ENCODE measurements at places on chromosomes 1 and 21. TPM values are rescaled to one million over a fixed set of nuclear protein-coding genes. Genes with fewer than 3 reads are reported as not detected.

The TMPRSS15 gene
- not detected for total RNA-seq

- no peak for DNase-seq
- no peak overlapping the region for H3K27ac ChIP-seq
- peaks cover 20% of the 10 kb centered on the region for H3K36me3 ChIP-seq
- H3K27me3 ChIP-seq: no peaks in the 10 kb centered on the region
- no peak overlapping the region for H3K4me3 ChIP-seq
- H3K4me1 ChIP-seq: no peaks in the 10 kb centered on the region
These were observed 7.5 kb downstream of the MRAP start for GRCh38 chr21:32306021-32306780.

The IGSF3 gene
- total RNA-seq: 22.7 TPM

- no peaks in the 10 kb centered on the region for H3K27me3 ChIP-seq
- H3K27ac ChIP-seq: no peak overlapping the region
- no peak for DNase-seq
- no peak overlapping the region for H3K4me3 ChIP-seq
These were observed 13.4 kb downstream of the CACNA1E start for GRCh38 chr1:181496759-181497158.

DNA sequence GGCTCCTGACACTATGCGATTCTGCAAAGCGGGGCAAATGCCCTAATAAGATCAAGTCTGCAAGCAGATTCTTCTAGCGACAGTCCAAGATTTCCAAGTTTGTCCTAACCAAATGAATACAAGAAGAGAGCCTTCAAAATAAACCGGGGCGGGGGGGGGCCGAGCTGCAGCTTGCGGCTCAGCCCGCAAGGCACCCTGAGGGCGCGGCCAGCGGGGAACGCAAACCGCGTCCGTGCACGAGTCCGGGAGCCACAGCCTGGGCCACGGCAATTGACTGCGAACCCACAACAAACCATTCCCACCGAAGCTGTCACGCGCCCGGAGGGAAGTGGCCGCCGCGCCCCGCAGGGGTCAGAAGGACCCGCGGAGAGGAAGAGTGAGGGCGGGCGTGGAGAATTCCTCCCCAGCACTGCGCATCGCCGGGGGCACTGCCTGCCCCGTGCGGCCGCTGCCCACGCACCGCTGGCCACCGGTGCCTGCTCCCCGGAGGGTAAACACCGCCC, 687 bp downstream of the TGFBR3 start:
- no peaks in the 10 kb centered on the region for H3K4me1 ChIP-seq
- H3K36me3 ChIP-seq: no peaks in the 10 kb centered on the region
- no peak overlapping the region for H3K27ac ChIP-seq
- H3K4me3 ChIP-seq: peak overlapping the region; percentile 83

DNA sequence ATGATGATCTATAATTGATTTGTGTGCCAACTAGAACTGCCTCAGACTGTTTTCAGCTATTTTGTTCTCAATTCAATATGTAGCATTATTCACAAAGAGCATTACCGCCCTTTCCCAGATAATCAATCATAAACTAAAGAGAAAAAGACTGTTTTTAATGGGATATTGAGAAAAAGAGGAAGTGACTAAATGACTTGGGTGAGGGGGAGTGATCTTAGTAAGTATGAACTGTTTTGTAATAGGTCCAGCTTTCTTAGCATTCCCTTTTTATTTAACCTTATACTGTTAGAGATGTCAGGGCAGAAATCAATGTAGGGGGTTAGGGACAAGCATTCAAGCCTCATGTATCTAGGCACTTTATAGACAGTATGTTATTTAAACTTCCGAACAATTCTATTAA, 157.8 kb upstream of the DPYD start:
- H3K36me3 ChIP-seq: no peaks in the 10 kb centered on the region
- no peak for DNase-seq
- no peak overlapping the region for H3K27ac ChIP-seq
- no peak overlapping the region for H3K4me3 ChIP-seq

DNA sequence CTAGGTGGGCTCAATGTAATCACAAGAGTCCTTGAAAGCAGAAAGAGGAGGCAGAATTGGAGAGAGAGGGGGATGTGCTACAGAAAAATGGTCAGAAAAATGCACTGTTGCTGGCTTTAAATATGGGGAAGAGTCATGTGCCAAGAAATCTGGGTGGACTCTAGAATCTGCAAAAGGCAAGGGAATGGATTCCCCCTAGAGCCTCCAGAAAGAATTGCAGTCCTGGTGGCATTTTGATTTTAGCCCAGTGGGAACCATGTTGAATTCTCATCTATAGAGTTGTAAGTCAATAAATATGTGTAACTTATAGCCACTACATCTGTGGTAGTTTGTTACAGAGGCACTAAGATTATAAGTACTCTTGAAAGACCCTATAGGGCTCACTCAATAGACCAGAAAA, 210.3 kb downstream of the ASTN1 start:
- no peak overlapping the region for H3K4me3 ChIP-seq
- no peak overlapping the region for H3K27ac ChIP-seq
- no peaks in the 10 kb centered on the region for H3K4me1 ChIP-seq
- no peaks in the 10 kb centered on the region for H3K27me3 ChIP-seq
- no peaks in the 10 kb centered on the region for H3K36me3 ChIP-seq

DNA sequence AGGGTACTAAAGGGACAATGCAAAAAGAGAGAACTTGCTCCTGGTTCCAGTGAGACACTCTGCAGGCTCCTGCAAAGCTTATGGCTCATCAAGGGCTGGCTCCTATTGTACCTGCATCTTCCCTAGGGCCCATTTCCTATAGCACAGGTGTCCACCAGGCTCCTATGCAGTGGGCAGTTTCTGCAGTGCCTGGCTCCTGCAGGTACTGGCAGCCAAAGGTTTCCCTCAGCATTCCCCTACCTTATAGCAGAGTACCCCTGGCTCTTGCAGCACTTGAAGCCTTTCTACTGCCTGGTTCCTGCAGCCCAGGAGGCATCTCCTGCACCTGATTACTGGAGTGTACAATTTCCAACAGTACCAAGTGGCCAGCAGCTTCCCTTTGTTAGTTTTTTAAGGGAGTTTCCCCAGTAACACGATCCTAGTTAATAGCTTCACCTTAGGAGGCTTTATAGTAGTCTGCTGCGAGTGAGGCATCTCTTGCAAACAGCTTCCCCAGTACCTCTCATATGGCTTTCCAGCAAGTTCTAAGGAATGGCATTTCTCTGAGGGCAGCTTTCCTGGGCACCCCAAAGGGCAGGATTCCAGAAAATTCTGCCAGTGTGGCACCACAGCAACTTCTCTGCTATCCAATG, 141.7 kb downstream of the DENND1B start:
- H3K27me3 ChIP-seq: no peaks in the 10 kb centered on the region
- H3K4me1 ChIP-seq: no peaks in the 10 kb centered on the region
- H3K4me3 ChIP-seq: no peak overlapping the region
- no peak for DNase-seq
- no peak overlapping the region for H3K27ac ChIP-seq

The BTG2 gene
- total RNA-seq: 63.1 TPM

GRCh38 chr1:165424454-165425216, 20.3 kb downstream of the RXRG start:
- no peaks in the 10 kb centered on the region for H3K4me1 ChIP-seq
- H3K36me3 ChIP-seq: peaks cover 8% of the 10 kb centered on the region
- no peaks in the 10 kb centered on the region for H3K27me3 ChIP-seq
- H3K4me3 ChIP-seq: no peak overlapping the region

The HJV gene
- 0.10 TPM for total RNA-seq

DNA sequence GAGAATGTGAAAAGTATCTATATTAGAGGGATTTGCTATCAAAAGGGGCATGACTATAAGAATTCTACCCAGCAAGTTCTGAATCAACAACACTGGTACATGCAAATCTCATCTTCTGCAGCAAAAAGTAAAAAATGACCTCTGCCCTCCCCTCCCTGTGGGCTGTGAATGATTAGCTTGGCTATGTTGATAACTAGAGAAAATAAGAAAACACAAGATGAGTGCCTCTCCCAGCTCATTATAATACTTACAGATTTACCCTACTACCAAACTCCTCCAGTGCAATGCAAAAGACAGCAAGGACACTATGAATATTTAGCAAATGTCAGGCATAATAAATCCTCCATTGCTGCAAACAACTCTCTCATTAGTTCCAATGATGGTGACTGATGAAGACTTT, 102.4 kb downstream of the SLC45A1 start:
- no peaks in the 10 kb centered on the region for H3K27me3 ChIP-seq
- H3K4me1 ChIP-seq: peaks cover 14% of the 10 kb centered on the region
- H3K4me3 ChIP-seq: no peak overlapping the region

GRCh38 chr1:6438047-6438525, 13.5 kb downstream of the ESPN start:
- H3K4me3 ChIP-seq: no peak overlapping the region
- H3K36me3 ChIP-seq: no peaks in the 10 kb centered on the region
- no peak overlapping the region for H3K27ac ChIP-seq
- H3K27me3 ChIP-seq: peaks cover 20% of the 10 kb centered on the region
- H3K4me1 ChIP-seq: no peaks in the 10 kb centered on the region
- peak; percentile 68 for DNase-seq

The SERPINC1 gene
- total RNA-seq: 0.22 TPM

DNA sequence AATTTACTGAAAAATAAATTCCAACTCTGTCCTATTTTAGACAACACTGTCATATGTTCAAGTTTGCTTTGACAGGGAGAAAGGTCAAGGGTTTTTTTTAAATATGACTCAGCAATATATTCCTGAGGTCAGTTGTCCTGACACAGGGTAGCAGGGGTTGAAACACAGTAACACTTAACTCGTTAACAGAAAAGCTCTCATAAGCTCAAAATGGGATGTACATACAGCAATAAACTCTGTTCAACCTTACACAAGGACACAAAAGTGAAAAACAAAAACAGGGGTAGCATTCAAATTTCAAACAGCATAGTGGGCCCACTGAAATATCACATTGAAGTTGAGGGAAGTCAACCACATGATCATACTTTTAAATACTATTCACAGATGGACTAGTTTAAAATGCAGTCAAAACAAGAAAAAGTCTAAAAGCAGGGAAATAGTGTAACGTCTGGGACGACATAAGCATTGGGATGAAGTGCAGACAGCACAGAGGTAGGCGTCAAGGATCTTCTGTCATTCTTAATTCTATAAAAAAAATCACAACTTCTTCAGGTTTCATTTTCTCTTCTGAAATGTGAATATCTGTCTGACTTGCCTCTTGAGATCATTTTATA, 89.9 kb downstream of the SLC44A5 start:
- H3K4me1 ChIP-seq: no peaks in the 10 kb centered on the region
- no peak overlapping the region for H3K27ac ChIP-seq
- DNase-seq: no peak
- H3K36me3 ChIP-seq: no peaks in the 10 kb centered on the region
- H3K27me3 ChIP-seq: no peaks in the 10 kb centered on the region
- no peak overlapping the region for H3K4me3 ChIP-seq

- no peaks in the 10 kb centered on the region for H3K27me3 ChIP-seq
- H3K4me3 ChIP-seq: no peak overlapping the region
- DNase-seq: no peak
- H3K4me1 ChIP-seq: no peaks in the 10 kb centered on the region
These were observed 1.1 kb downstream of the ETV3L start for GRCh38 chr1:157098519-157098918.

DNA sequence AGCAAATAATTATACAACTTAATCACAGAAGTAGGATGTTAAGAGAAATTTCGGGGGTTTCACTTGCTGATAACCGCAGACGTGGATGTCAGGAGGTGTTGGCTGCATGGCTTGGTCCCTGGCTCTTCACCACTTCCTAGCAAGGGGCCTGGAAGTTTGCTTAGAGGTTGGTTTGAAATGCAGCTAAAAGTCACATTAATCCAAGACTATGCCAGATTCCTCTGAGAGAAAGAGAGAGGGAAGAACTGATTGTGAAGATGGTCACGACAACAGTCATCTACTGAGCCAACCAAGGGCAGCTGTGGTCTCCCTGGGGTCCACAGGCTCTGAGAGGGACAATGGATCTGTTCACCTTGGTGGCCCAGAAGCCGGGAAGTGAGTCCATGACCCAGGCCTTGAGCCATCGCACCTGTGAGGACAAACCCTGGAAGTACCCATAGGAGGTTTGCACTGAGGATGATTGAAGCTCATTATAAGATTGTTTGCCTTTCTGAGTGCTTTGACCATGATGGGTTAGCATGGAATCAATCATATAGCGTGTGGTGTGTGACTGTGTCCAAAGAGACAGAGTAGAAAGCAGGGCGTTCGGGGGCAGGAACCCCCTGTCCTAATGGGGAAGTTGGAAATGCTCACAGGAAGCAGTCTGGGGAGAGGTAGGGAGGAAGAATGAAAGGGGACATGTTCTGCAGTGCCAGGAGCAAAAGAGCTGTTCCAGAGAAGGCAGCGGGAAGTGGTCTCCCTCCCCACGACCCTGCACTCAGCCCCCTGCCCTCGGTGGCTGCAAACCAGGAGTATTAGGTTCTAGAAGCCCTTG, 47.1 kb downstream of the UMODL1 start:
- no peak overlapping the region for H3K27ac ChIP-seq
- H3K4me1 ChIP-seq: no peaks in the 10 kb centered on the region
- no peak for DNase-seq
- no peaks in the 10 kb centered on the region for H3K27me3 ChIP-seq

The RIPK4 gene
- total RNA-seq: not detected

DNA sequence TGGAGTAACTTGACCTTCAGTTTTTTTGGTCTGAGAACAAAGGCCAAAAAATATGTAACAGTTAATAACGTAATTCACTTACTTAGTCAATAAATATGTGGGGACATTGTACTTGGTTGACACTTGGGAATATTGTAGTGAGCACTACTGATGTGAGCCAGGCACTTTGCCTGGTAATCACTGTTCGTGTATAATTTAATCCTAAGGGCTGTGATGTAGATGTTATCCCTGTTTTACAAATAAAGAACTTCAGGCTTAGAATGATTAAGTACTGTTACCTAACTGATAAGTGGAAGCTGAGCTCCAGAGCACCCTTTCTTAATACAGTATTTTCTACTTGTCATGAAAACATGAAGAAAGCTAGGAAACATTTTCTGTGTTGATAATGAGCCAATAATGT, 28.0 kb downstream of the PTBP2 start:
- no peaks in the 10 kb centered on the region for H3K4me1 ChIP-seq
- DNase-seq: no peak
- peaks cover 80% of the 10 kb centered on the region for H3K36me3 ChIP-seq

GRCh38 chr1:58823481-58824010, 39.7 kb upstream of the JUN start:
- H3K36me3 ChIP-seq: no peaks in the 10 kb centered on the region
- DNase-seq: no peak
- H3K27me3 ChIP-seq: no peaks in the 10 kb centered on the region
- no peak overlapping the region for H3K27ac ChIP-seq

GRCh38 chr1:107076841-107077240, 20.4 kb downstream of the PRMT6 start:
- H3K4me3 ChIP-seq: no peak overlapping the region
- H3K27me3 ChIP-seq: no peaks in the 10 kb centered on the region
- H3K4me1 ChIP-seq: no peaks in the 10 kb centered on the region
- no peak for DNase-seq
- H3K27ac ChIP-seq: no peak overlapping the region

The OR2L8 gene
- not detected for total RNA-seq

- H3K27ac ChIP-seq: no peak overlapping the region
- H3K4me3 ChIP-seq: no peak overlapping the region
- H3K27me3 ChIP-seq: peaks cover 3% of the 10 kb centered on the region
- DNase-seq: no peak
- no peaks in the 10 kb centered on the region for H3K36me3 ChIP-seq
- H3K4me1 ChIP-seq: no peaks in the 10 kb centered on the region
These were observed 480.9 kb upstream of the ZRANB2 start for GRCh38 chr1:71561729-71562128.

All from SJCRH30 (cell line).